Breast epithelium (tissue), 4 donors: ENCODE measurements at places on chromosomes 13 and 19.

- peak; percentile 44 for DNase-seq
- no peaks in the 10 kb centered on the region for H3K4me1 ChIP-seq
- no peaks in the 10 kb centered on the region for H3K27me3 ChIP-seq
- no peak overlapping the region for H3K27ac ChIP-seq
- H3K36me3 ChIP-seq = no peaks in the 10 kb centered on the region
Observed at GRCh38 chr19:4139614-4140236, 13.7 kb upstream of the CREB3L3 start.

DNA sequence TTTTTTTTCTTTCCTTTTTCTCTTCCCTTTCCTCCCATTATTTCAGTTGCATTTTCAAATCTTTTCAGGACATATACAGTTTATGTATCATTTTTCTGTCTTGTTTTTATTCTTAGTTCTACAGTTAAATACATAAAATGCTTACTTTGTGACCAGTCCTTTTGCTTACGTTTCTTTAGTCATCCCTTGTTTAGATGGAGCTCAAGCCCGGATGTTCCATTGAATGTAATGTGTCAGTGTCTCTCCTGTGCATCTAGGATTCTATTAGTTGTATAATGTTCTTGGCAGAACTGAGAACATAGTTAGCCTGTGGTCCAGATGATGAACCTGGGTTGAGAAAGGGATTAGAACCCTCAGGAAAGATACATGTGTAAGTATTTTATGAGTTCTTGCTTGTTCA, 17.8 kb downstream of the WASF3 start:
- no peak overlapping the region for H3K27ac ChIP-seq
- H3K4me1 ChIP-seq = no peaks in the 10 kb centered on the region
- H3K36me3 ChIP-seq = no peaks in the 10 kb centered on the region
- H3K4me3 ChIP-seq = no peak overlapping the region
- no peak for DNase-seq

DNA sequence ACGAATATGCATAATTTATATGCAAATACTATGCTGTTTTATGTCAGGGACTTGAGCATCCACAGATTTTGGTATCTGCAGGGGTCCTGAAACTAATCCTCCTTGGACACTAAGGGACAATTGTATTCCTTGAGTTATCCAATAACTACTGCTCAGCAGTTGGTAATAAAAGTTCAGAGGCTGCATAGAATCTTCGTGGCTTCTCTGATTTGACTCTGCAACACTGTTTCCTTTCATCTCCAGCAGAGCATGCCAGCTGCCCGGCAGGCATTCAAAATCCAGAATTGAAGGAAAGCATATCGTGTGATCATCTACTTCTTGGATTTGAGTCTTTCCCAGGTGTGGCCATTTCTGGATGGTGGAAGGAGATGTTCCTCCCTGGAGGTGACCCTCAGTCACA, 64.5 kb upstream of the MRI1 start:
- no peak overlapping the region for H3K4me3 ChIP-seq
- no peak for DNase-seq
- H3K36me3 ChIP-seq = no peaks in the 10 kb centered on the region
- H3K4me1 ChIP-seq = no peaks in the 10 kb centered on the region
- H3K27ac ChIP-seq = no peak overlapping the region

DNA sequence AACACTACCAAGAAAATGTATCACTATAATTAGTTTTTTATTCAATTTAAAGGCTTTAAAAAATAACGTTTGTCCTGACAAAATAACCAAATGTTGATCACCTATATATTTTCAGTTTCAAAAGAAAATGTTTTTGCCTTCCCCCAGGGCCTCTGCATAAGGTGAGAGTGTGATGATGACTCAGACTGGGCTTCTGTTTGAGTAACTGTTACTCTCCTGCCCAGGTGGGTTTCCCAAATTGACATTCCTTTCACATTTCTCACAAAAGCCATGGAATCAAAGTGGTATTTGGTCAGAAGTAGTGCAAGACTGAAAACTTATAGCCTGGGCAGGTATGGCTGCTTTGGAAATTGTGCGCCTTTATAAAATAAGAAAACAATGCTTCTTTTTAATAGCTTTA, 180.6 kb downstream of the COG6 start:
- H3K4me3 ChIP-seq = no peak overlapping the region
- no peaks in the 10 kb centered on the region for H3K27me3 ChIP-seq
- no peaks in the 10 kb centered on the region for H3K4me1 ChIP-seq
- H3K36me3 ChIP-seq = no peaks in the 10 kb centered on the region
- no peak overlapping the region for H3K27ac ChIP-seq
- no peak for DNase-seq

DNA sequence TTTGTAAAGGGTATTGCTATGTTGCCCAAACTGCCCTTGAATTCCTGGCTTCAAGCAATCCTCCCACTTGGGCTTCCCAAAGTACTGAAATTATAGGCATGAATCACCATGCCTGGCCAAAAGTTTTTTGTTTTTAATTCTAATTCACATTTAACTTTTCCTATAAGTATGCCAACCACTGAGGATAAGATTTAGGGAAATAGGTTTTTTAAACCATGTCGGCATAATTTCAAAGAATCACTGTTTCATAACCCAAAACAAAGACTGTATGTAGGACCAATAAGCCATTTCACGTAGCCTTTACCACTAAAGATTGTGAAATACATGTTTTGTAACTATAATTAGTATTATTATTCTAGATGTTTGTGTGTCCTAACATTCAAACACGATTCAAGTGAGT, 8.2 kb downstream of the ZDHHC20 start:
- H3K36me3 ChIP-seq = no peaks in the 10 kb centered on the region
- no peaks in the 10 kb centered on the region for H3K4me1 ChIP-seq
- H3K4me3 ChIP-seq = no peak overlapping the region
- H3K27me3 ChIP-seq = no peaks in the 10 kb centered on the region
- no peak for DNase-seq

GRCh38 chr13:32949820-32950219, 66.4 kb upstream of the KL start:
- no peaks in the 10 kb centered on the region for H3K27me3 ChIP-seq
- H3K4me3 ChIP-seq = no peak overlapping the region
- no peak overlapping the region for H3K27ac ChIP-seq
- H3K36me3 ChIP-seq = no peaks in the 10 kb centered on the region
- DNase-seq = no peak

GRCh38 chr19:45779231-45780145, 2.8 kb downstream of the DMPK start:
- peak overlapping the region; percentile 57 for H3K4me3 ChIP-seq
- H3K36me3 ChIP-seq = peaks cover 6% of the 10 kb centered on the region
- peak; percentile 92 for DNase-seq
- peaks cover 22% of the 10 kb centered on the region for H3K4me1 ChIP-seq

DNA sequence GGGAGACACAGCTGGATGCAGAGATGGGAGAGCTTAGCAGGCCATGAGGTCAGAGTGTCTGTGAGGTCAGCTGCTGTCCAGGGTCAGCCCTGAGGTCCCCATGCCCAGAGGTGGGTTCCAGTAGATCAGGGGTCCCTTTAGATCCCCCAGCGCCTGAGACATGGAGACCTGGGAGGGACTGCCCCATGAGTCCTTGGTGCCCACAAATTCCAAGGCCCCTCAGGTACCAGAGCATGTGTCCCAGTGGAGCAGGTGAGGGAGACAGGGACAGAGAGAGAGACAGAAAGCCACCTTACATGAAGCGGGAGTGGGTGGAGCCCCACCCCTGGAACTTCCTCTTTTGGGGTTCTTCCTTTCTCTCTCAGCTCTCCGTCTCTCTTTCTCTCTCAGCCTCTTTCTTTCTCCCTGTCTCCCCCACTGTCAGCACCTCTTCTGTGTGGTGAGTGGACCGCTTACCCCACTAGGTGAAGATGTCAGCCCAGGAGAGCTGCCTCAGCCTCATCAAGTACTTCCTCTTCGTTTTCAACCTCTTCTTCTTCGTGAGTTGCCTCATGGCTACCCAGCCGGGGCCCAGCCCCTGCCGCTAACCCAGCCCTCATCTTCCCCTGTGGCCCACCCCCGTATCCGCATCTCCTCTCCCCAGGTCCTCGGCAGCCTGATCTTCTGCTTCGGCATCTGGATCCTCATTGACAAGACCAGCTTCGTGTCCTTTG, at the start of gene CD37:
TSS of gene CD37 (plus strand) at position 336 of the 713 bp plus-strand sequence. CDS start at position 471, 135 bp downstream.
- H3K27me3 ChIP-seq = no peaks in the 10 kb centered on the region
- H3K27ac ChIP-seq = no peak within 1 kb of the TSS
- DNase-seq = peak; percentile 18
- peak within 1 kb of the TSS; percentile 27 for H3K4me3 ChIP-seq
- H3K4me1 ChIP-seq = peaks cover 6% of the 10 kb centered on the region
